Endodermal cell (in vitro differentiated cells): ENCODE measurements at places on chromosomes 7 and 10.

DNA sequence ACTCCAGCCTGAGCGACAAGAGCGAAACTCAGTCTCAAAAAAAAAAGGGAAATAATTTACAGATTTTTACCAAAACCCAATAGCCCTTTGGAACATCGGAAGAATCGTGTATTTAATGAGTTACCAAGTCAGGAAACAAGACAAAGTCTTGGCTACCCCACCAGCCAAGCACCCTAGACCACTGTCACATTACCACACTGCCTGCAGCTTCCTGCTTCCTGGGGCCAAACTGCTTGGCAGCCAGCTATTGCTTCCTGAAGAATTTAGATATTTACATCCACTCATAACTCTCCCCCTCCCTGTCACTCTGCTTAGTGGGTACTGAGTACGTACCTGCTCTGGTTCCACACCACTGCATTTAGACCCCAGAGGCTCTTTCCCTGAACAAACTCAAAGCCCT, 14.1 kb upstream of the TNPO3 start:
- DNase-seq = no peak

DNA sequence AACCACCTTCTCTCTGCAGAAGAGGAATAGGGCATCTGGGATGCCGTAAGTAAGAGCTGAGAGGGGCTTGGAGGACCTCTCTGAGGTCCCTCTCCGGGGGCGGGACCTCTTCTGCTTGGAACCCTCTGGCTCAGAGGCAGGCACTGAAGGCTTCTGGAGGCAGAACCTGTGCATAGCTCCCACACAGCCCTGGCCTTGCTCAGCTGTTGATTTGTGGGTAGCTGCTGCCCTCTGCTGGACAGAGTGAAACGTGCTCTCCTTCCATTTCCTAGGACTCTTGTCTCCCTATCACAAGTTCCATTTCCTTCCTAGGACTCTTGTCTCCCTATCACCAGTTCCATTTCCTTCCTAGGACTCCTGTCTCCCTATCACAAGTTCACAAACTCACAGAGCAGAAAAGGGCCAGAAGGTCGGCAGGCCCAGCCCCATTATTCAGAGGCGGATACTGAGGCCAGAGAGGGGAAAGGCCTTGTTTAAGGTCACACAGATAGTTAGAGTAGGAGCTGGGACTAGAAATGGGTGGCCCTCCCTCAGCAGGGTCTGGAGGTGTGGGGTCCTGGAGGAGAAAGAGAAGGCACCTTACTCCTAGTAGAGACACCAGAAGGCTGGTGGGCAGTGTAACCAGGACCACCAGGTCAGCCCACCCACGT, 30.3 kb upstream of the GARS1 start:
- DNase-seq = peak; percentile 97

GRCh38 chr7:40133561-40134427, 628 bp downstream of the MPLKIP start:
- DNase-seq = no peak

DNA sequence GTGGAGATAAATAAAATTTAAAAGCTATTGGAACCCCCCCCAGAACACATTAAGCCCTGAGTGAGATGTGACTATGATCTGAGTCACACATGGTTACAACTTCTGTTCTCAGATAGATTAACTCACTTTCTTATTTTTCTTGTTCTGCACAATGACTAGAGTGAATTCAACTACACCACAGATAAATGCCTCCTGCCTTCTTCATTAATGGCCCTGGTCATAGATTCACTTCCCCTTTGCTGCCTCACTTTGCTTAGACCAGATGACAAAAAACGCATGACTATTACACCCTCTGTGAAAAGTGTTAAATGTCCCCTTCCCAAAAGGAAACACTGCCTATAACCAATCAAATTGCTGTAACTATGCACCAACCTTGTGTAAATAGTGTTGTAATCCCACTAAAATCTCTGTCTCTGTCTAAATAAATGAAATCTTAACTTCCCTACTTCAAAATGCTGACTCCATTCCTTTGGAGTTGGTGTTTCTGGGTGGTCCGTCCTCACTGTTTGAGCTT, 49.4 kb downstream of the AKR1D1 start:
- no peak for DNase-seq

- DNase-seq = no peak
Measured at GRCh38 chr7:117974891-117975290, 101.7 kb upstream of the CTTNBP2 start.

DNA sequence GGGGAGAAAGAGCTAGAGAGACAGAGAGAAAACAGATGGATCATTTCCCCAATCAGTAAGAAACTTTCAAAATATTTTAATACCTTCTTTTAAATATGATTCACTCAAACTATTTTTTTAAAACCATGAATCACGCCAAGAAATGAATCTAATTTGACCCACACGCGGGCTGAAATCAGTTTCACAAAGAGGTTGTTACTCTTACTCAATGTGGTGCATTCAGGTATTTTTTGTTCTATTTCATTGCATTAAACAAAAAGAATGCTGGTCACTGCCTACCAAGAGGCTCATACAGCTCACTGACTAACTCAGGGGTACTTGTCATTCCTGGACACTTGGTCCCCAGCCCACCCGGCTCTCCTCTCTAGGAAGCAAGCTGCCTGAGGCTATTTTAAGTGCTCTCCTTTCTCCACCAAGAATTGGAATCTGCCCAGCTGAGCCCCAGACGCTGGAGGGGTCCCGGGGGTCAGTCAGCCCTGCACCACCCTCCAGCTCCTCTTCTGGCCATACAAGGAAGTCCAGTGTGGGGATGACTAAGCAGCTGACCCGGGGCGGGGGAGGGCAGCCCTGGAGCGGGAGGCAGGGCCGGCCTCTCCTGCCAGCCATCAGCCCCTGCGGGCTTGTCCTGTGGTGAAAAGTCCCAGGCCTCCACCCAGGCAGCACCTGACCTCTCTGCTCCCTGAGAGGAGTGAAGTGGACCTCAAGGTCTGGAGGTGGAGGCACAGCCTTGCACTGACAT, 21.7 kb upstream of the PFKP start:
- peak; percentile 87 for DNase-seq

DNA sequence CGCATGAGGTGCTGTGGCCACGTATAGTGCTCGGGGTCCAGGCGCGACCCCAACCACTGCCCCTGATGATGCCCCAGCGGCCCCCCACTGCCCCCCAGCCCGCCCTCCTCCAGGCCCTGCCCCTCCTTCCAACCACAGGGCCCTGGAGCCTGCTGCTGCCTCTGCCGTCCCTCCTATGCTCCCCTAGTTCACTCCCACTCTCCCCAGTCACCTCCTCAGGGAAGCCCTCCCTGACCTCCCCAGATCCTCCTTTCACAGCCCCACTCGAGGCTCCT, 93.8 kb downstream of the UNCX start:
- no peak for DNase-seq

DNA sequence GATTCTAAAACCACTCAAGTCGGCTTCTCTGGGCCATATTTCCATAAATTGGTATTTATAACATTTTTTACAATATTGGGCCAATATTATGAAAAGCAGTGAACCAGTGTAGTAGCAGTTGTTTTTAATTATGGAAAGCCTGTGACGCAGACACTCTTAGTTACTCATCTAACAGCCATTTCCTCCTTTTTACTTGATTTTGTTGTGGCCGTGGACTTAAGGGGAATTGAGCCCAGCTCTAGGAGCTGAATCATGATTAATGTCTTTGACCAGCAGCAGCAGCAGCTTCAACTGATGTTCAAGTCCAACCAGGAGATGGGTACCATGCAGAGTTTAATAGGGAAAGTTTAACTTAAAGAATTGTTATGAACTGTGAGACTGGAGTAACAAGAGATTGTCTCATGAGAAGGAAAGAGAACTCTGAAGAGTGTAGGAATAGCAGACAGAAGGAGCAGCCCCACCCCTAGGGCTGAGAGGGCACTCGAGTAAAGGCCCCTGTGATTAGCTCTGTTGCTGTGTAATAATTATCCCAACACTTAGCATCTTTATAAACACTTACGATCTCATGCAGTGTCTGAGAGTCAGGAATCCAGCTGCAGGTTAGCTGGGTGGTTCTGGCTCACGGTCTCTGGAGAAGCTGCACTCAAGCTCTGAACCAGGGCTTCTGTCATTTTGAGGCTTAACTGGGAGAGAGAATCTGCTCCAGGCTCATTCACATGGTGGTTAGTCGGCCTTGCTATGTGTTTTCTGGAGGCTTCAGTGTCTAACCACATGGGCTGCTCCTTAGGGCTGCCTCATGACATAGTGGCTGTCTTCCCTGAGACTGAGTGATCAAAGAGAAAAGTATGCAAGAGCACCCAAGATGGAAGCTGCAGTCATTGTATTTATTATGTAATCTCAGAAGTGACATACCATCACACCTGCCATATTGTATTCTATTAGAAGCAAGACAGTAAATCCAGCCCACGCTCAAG, 4.6 kb downstream of the LANCL2 start:
- DNase-seq = no peak

- DNase-seq = no peak
Measured at GRCh38 chr7:116851671-116852070, 10.7 kb upstream of the CAPZA2 start.

- DNase-seq = no peak
Measured at GRCh38 chr7:69243016-69243415, 355.3 kb upstream of the AUTS2 start.

GRCh38 chr10:106380706-106381105, 783.8 kb downstream of the SORCS1 start:
- DNase-seq = no peak

DNA sequence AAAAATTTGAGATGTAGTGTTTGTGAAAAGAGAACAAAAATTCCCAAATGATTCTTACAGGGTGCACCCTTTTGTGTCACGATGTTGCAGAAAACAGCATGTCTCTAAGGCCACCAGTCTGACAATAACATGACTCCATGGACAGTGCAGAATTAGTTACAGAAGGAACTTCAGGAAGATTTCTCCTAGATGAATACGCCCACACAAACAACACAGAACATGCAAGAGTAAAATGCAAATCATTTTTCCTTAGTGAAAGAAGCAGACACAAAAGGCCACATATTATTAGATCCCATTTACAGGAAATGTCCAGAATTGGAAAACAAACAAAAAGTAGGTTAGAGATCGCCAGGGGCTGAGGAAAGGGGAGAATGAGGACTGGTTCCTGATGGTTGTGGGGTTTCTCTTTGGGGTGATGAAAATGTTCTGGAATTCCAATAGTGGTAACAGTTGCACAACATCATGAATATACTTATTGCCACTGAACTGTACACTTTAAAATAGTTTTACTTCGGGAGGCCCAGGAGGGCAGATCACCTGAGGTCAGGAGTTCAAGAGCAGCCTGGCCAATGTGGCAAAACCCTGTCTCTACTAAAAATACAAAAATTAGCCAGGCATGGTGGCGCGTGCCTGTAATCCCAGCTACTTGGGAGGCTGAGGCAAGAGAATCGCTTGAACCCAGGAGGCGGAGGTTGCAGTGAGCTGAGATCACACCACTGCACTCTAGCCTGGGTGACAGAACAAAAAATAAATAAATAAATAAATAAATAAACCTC, 10.2 kb downstream of the ZC3HAV1 start:
- no peak for DNase-seq

GRCh38 chr10:91690996-91691676, 58.3 kb upstream of the PPP1R3C start:
- DNase-seq = no peak

DNA sequence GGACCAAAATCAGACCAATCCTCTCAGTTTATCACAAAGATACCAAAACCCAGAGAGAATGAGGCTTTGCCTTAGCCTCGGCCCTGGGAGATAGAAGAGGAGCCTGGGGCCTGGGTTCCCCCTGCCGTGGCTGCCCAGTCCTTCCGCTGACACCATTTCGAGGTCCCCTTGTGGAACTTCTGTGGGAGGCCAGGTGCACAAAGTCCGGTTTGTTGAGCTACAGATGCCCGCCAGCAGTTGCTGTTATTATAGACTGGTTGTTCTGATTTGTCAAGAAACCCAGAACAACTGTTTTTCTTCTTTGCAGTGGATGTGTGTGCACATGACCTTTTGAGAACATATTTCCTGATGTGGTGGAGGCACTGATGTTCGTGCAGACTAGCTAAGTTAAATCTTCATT, 47.6 kb downstream of the CUX1 start:
- no peak for DNase-seq

- no peak for DNase-seq
Measured at GRCh38 chr7:14793151-14793550, 109.4 kb downstream of the DGKB start.

DNA sequence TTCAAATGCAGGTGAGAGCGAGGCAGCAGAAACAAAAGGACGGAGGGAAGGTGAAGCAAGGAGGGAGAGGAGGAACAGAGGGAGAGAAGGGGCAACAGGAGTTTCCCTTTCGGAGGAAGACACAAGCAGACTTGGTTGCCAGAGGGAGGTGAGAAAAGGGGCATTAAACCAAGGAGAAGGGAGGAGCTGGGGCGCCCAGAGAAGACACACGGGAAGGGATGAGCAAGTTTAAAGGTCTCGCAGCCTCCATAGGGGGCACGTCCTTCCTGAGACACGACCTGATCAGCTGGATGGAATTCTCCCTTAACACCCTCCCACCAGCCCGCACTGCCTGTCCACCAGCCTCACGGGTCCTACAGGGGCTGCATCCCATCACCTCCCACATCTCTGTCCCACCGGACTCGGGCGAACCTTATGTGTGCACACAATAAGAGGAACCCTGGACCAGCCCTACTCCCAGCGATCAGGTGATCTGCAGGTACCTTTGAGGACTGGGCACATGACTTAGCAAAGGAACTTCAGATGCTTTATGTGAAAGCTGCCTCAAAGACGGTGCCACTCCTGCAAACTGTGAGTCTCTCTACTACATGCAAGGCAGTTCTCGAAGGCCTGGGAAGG, 251.2 kb downstream of the TNS3 start:
- peak; percentile 56 for DNase-seq

DNA sequence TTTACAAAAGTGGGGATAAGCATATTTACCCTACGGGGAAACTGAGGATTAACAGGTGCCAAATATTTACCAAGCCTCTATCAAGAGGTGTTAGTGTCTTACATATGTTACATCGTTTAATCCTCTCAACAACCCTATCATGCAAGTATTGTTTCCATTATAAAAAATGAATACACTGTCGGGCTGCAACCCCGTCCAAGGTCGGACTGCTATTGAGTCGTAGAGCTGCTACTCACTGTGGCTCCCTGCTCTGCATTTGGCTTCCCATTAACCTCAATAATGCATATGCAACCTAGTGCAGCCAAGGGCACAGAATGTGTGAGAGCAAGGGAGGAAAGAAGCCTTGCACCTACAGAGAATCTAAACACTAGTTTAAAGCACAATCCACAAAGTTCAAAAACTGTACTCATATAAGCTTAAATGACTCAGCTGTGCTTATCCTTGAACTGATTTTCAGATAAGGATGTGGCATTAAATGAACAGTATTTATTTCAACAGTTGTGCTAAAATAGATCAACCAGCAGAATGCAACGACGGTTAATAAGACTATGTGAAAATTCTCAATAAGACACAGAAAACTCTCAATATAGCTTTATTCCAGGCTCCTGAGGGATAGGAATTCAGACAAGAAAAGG, 49.9 kb downstream of the UBE2H start:
- DNase-seq = no peak

- DNase-seq = no peak
Measured at GRCh38 chr10:130570074-130570473, 433.9 kb downstream of the GLRX3 start.

GRCh38 chr10:14665304-14665703, 109.4 kb downstream of the FAM107B start:
- no peak for DNase-seq

GRCh38 chr10:30052062-30052461, 7.3 kb downstream of the JCAD start:
- DNase-seq = no peak

- DNase-seq = no peak
Measured at GRCh38 chr10:7111561-7111960, 299.3 kb downstream of the SFMBT2 start.
